CD4-positive, alpha-beta T cell treated with Interleukin-6 for 4 hours (primary cell): ENCODE measurements at places on chromosomes 5 and 9.

DNA sequence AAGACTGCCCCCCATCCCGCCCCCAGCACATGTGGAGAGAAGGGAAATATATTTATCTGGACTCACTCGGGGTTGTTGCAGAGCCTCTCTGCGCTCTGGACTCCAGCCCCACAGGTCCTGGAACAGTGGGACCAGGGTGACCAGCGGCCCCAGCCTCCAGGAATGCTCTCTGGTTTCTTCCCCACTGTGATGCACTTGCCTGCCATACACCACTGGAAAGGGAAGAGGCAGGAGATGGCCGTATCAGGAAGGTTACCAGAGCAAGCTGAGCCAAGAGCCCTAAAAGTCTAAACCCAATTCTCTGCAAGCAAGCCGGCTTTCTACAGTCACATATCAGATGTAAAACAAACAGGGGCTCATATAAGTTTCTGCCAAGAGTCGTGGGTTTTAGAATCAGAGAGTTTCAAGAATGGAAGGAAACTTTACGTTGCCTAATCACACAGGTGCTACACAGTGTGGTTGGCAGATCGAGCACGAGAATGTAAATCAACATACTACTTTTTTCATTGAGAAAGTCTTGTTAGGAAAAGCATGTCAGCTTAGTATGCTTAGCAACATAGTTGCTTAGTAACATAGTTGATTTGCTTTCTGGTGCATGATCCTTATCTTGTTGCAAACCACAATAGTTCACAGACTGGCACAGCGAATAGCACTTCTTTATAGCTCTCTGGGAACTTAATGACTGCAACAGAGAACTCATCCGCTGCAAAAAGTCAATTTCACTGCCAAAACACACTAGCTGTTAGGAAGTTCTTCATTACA is 201.2 kb downstream of the TARS1 start:
- DNase-seq = no peak

DNA sequence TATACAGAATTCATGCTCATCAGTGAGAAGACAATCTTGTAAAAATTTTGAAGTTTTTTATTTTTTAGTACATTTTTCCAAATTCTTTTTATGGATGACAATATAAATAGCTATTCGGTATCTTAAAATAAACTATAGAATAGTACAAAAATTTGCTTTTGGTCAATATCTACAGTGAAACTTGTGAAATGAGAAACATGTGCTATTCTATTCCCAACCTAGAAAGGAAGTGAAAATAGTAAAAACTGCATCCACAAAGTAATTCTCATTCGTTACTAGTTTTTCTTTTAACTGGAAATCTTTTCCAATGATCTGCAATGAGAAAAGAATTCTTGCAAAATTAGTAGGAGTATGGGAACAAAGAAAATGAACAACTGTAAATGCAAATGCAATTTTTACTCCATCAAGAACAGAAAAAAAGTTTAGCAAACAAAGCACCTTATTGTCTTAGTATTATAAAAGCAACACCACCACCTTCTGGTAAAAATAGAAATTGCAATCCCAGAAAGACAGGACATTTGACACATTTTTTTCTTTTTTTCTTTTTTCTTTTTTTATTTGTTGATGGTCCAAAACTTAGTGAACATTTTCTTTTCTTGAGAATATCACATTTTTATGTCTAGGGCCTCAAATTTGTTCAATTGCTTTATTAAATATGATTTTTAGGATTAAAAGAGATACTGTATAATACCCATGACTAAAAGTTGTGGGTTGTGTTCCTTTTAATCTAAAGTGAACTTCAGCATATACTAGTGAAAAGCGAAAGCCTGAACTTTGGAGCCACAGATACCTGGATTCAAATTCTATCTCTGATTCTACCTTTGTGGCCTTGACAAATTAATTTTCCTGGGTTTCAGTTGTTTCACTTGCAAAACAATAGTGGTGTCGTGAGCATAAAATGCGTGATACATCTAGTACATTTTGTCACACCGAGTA is 72.3 kb downstream of the SLCO4C1 start:
- no peak for DNase-seq

- no peak for DNase-seq
Measured at GRCh38 chr5:139600336-139600949, 39.3 kb downstream of the UBE2D2 start.

DNA sequence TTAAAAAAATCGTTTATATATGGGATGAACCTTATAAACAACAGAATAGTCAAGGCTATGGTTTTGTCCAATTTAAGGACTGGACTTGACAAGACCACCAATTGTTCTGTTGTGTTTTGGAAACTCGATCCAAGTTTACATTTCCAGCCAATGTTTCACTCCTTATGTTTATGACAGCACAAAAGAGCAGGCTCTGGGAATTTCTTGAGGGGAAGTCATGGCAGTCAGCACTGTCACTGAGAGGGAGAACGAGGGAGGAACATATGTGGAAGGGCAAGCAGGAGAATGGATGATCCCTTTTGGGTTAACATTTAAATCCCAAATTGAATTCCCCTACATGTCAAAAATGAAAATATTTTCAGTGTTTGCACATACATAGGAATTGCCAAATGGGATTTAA is 292.5 kb downstream of the MARCHF11 start:
- DNase-seq = no peak

- no peak for DNase-seq
Measured at GRCh38 chr5:151718646-151719045, 31.9 kb upstream of the SPARC start.

- no peak for DNase-seq
Measured at GRCh38 chr5:107341376-107342084, 329.2 kb downstream of the EFNA5 start.

- no peak for DNase-seq
Measured at GRCh38 chr5:83608122-83608521, 112.5 kb downstream of the HAPLN1 start.

GRCh38 chr9:95171001-95171400 is 146.5 kb downstream of the FANCC start:
- DNase-seq = no peak

DNA sequence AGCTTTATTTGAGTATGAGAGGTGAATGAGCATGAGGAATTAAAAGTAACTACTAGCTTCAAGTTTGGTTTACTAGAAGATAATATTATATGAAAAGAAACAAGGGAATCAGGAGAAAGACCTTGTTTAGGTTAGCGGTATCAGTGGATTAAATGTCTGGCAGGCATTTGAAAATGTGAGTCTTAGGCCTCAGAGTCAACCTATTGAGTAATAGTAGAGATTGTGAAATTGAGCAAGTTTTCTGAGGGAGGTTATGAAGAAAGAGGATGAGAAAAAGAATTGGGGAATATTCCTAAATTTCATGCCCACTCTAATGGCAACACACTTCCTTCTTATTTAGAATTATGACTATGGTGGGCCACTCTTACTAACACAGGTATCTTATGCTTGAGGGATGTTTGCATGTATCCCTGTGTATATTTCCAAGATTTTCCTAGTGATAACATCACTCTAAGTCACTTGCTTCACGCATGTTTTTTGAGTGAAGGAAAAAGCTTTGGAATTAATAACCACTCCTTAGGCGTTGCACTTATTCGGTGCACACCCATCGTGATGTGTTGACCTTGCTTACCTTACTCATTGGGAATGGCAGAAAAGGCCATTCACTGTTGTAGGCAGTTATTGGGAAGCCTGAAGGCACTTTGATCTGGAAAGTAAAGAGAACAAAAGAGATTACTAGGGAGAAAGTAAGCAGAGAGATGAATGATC is 8.2 kb upstream of the ELL2 start:
- DNase-seq = no peak

DNA sequence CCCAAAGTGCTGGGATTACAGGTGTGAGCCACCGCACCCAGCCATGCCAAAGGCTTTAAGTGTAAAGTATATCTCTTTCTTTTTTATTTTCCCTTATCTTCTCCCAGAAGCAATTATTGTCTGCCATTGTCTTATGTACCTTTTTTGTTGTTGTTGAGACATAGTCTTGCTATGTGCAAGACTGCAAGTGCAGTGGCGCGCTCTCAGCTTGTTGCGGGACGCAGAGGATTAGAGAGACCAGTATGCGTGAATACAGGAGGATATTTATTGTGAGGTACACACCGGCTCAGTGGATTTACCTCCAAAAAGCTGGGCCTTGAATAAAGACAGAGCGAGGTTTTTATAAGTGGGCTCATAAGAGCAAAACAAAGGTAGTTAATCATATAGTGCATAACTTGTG is 11.8 kb downstream of the TMEM38B start:
- no peak for DNase-seq

GRCh38 chr5:68478301-68479095 is 262.9 kb downstream of the PIK3R1 start:
- no peak for DNase-seq

DNA sequence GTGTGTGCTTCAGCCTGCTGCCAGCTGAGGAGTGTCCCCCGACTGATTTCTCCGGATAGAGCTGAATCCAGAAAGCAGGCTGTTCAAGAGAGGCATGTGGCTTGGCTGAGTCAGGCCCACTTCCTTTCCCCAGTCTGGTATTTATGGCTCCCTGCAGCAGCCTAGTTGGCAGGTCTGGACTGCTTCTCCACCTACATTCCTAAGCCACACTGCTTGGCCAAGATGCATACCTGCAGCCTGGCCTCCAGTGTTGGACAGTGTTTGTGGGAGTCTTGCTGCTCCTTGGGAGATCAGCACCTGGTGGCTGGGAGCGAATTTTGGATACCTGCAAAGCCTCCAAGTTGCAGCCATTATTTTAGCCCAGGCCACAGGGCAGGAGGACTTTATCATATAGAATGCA is 670.8 kb downstream of the ACTL7B start:
- no peak for DNase-seq

GRCh38 chr9:121645853-121646807 is 5.3 kb upstream of the DAB2IP start:
- no peak for DNase-seq

DNA sequence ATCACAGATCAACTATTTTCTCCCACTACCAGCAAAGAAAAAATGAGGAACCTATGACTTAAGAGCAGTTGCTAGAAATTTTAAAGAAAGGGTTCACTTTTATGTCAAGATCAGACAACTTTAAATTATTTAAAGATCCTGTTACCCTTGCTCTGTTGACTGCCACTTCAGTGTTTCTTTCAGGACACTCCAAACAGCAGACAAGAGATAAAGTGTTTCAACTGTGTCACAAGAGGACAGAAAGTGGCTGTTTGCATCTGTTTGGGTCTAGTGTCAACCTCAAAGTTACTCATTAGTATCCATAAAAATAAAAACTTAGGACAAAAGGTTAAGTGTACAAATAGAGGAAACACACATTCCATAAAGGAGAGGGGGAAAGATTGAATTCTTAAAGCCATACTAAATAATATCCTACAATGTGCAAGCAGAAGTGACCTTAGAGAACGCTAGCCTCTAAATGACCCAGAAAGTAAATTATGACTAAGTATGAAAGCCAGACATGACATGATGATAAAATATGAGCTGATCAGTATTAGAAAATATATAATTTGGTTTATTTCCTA is 24.9 kb downstream of the HMGCS1 start:
- DNase-seq = no peak

- DNase-seq = no peak
Measured at GRCh38 chr5:173762930-173763329, 125.2 kb upstream of the CPEB4 start.

GRCh38 chr9:35547889-35548418 is 57.1 kb upstream of the TESK1 start:
- no peak for DNase-seq
